ENCODE measurements at places on chromosomes 7 and 10. TPM values are rescaled to one million over a fixed set of nuclear protein-coding genes. Genes with fewer than 3 reads are reported as not detected.

DNA sequence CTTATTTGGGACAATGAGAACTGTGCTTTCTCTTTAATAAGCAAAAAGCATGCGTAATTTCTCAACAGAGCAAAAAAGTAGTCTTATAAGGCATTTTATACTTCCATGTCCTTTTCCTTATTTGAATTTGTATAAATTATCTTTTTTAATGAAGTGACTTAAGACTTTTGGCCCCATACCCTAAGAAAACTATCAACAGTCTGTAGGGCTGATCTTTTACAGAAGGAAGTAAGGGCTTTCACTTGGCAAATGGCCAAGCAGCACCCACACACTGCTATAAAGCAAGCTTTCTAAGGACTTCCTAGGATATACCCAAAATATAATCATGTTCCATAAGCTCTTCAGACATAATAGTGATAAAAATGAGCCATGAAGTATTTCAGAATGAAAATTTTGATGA, 3.4 kb downstream of the CRPPA start:
- DNase-seq, result no peak

DNA sequence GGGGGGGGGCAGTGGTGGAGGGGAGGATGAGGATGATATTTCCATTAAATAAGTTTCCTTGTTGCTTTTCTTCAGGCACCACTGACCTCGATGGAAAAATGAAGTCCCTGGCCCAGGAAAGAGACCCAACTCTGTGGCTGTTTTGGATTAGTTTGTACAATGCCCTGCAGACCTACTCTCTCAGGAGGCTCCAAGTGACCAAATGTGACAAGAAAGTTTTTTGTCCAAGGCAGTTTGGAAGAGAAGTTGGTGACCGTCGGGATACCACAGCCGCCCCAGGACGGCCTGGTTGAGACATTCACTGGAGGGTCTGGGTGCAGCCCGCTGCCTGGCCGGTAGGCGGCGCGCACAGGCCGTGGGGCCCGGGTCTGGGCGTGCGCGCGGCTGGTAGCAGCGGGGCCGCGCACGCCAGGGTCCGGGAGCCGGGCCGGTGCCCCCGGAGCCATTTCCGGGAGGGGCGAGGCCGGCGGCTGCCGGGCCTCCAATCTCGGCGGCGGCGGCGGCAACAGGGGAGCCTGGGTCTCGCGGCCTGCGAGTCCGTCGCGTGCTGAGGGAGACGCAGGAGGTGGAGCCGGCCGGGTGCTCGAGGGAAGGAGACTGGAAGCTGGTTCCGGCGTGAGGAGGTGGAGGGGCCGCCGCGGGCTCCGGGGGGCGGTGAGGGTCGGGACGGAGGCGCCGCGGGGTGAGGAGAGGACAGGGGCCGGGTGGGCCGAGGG, at the start of gene SGPL1:
Gene SGPL1 (plus strand): TSS at position 445 of the 716 bp plus-strand sequence. CDS start 906 bp downstream, outside the sequence.
- DNase-seq, result peak; percentile 81

MET gene
- 43.0 TPM for total RNA-seq

DNA sequence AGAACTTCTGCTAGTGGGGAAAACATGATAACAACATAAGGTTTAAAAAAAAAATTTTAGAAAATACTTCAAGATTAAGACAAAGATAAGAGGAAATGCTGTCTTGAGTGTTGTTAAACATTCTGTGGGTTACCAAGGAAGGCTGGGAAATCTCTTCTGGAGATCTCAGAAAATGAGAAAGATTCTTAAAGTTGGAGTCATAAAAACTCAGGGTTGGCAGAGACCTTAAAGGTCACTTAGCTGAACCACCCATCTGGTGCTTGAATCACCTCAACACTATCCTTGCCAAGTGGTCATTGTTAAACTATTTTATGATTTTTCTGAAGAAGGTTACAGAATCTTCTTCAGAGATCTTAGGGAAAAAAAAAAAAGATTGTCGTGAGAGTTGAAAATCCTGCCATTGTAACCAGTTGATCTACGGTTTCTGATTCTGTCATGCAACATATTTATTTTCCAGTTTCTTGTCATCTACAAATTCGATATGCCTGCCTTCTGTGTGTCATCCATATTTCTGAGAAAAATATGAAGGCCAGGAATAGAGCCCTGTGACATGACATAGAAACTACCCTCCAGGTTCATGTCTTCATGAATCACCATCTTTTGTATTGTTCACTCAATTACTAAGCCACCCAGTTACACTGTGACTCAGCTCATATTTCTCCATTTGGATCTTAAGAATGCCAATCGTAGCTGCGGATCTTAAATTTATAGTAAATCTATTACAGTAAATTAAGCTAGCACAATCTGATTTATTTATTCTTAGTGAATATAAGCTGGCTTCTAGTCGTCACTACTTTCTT, 179.2 kb downstream of the ST7 start:
- DNase-seq, result no peak

LIPK gene
- total RNA-seq, result not detected

LIPN gene
- not detected for total RNA-seq

BUD23 gene
- total RNA-seq, result 38.0 TPM

- peak; percentile 43 for DNase-seq
These were observed 109.5 kb upstream of the TMEM72 start for GRCh38 chr10:44801383-44802327.

DNA sequence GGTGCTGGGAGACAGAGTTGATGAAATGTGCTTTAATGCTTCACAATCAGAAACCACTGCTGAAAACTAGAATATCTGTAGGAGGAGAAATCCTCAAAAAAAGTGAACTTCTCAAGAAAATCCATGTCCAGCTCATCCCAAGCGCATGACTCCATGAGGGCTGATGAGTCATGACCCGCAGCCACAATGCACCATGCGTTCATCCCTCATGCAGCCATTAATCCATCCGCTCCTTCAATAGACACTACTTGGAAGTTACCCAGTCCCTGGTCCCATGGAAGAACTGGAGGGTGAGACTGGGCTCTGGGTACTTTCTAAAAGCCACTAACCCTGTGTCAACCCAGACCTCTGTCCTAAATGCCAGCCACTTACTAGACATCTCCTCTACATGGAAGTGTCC, 24.4 kb downstream of the TMEM273 start:
- no peak for DNase-seq

CNPY4 gene
- 24.4 TPM for total RNA-seq

GRCh38 chr10:53597835-53598251, 825.3 kb upstream of the MBL2 start:
- no peak for DNase-seq

- DNase-seq, result no peak
These were observed 950 bp downstream of the EVX1 start for GRCh38 chr7:27243340-27244163.

- no peak for DNase-seq
These were observed 3.8 kb upstream of the TFEC start for GRCh38 chr7:116034411-116034810.

C7orf57 gene
- total RNA-seq, result not detected

DNA sequence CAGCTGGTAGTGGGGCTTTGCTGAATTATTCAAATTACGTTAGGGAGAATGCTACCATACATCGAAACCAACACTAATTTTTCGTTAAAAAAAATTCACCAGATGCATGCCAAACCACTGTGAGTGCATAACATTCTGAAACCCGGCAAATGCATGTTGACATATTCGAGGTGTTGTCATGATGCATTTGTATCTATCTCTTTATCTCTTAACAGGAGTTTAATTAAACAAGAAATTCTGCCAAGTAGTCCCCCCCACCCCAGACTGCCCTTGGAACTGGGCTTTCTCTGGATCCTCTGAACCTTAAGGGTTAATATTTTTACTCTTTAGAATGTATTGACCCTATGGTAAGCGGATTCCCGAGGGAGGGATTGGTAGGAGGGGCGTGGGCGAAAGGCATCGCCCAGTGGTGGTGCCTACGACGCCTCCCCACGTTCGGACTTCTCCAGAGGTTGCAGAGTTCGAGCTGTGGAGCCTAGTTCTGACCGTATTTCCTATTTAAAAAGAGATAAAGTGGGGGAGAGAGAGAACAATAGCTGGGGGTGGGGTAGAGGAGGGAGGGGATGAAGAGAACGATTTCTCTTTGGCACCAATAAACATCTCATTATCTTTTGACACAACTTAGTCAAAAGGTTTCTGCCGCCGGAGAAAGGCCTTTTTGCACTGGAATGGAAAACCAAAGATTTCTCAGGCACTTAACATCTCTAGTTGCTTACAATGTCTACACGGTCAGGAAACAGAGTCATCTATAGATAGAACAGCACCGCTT, 7.2 kb downstream of the DLX6 start:
- no peak for DNase-seq

DNA sequence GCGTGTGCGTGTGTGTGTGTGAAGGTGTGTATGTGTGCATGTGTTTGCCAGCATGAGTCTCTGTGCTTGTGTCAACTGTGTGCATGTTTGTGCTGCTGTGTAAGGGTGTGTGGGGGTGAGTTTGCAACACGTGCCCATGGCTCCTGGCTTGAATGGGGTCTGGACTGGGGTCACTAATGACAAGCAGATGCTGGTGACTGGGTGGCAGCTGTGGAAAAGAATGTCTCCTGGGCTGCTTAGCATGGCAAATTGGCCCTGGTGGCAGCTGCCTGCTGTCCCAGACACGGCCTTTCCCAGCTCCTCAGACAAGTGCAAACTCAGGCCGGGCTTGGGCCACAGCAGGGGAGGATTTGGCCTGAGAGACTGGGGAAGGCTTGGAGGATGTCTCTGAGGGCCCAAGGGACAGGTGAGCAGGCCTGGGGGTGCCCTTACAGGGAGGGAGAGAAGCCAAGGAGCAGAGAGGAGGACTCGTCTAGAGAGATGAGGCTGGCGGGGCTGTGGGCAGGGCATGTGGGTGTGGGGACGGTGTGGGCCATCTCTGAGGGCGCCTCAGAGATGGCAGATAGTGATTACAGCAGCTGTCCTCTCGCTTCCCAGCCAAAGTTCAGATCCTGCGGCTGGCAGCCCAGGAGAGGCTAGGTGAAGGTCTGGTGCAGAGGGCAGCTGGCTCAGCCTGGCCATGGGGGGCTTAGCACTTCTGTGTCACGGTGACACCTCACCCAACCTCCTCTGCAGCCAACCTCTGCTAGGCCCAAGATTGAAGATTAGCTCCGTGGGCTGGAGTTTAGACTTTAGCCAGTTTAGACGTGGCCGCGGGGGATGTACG, 1.5 kb downstream of the AQP1 start:
- DNase-seq, result no peak

- no peak for DNase-seq
These were observed 45.2 kb downstream of the GPR141 start for GRCh38 chr7:37728747-37729146.

DNA sequence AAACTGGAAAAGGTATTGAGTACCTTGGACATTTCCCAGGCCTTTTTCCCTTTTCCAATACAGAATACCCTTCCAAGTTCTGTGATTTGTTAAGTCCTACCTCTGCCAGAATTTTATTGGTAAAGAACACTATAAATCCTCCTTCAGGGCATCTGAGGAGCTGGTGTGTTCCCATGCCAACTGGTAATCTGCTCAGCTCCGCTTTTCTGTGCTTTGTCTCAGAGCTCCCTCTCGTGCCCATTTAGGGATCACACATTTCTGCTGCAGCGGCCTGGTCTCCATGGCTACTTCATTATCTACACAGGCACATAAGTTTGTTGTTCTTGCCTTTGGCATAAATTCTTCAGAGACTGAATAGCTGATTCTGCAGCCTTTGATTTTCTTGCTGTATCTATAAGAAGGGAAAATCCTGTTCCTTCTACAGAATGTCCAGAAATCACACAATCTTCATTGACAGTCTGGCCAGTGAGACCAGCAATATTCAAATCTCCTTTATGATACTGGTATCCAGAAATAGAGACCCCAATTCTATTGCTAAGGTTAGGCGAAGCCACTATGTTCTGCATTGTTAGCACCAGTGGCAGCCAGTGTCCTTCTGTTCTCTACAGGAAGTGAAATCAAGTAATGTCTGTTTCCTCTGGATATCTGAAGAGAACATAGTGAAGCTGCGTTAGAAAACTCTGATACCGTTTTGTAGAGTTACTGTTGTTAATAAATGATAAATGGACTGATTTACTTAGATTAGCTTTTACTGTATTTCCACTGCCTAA, 51.9 kb downstream of the DENND11 start:
- peak; percentile 91 for DNase-seq

DDC gene
- not detected for total RNA-seq

DNA sequence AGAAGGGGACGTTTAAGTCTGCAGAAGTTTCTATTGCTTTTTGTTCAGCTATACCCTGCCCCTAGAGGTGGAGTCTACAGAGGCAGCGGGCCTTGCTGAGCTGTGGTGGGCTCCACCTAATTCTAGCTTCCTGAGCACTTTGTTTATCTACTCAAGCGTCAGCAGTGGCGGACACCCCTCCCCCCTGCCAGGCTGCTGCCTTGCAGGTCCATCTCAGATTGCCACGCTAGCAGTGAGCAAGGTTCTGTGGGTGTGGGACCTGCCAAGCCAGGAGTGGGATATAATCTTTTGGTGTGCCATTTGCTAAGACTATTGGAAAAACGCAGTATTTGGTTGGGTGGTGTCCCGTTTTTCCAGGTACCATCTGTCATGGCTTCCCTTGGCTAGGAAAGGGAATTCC, 147.3 kb upstream of the PRPS1L1 start:
- DNase-seq, result no peak

- no peak for DNase-seq
These were observed 106.8 kb downstream of the NT5C2 start for GRCh38 chr10:103086261-103086660.

KRIT1 gene
- 30.6 TPM for total RNA-seq

DNA sequence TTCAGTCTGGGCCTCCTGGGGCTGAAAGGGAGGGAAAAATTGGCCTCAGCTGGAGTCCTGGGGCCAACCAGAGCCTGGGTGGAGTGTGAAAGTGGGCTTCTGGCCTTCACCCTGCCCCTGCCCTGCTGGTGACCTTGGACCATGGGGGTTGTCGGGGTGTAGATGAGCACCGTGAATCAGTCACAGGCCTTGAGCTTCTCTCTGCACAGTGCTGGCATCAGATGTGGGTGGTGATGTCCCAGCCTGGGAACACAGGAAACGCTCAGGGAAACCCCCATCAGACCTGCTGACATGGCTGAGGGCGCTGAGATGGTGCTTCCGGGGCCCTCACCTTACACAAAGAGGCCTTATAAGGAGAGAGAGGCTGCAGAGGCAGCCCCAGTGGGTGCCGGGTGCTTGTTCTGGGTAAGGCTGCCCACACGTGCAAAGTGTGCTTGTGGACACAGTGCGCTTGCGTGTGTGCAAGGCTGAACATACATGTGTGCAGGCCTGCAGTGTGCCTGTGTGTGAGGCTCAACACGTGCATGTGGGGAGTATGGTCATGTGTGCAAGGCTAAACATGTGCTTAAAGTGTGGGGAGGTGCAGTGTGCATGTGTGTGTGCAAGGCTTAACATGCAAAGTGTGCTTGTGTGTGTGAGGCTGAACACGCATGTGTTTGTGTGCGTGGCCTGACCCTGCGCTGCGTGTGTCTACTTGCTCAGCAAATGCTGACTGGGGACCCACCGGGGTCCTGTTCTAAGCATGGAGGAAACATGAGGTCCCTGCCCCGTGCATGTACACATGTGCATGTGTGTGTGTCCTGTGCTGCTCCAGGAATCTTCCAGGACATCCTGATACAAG, 6.5 kb downstream of the ARPC1B start:
- DNase-seq, result no peak

MOGAT3 gene
- total RNA-seq, result not detected

CFAP58 gene
- 0.89 TPM for total RNA-seq

DNA sequence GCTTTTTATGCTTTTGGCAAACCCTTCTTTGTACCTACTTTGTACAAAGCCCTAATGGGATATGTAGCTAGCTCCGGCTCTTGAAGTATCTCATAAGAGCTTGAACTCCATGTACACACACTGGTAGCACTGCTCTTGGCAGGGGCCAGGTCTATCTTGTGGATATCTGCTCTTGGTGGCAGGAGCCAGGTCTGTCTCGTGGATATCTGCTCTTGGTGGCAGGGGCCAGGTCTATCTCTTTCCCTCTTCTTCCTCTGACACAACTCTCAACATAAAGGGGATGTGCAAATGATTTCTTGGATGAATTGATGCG, 91.9 kb downstream of the WNT2 start:
- no peak for DNase-seq

GRCh38 chr7:106358103-106358663, 73.4 kb upstream of the NAMPT start:
- no peak for DNase-seq
